ENCODE measurements at places on chromosomes 11 and 22.
A peak's percentile ranks its signal among the peaks of the same experiment; 100 is the strongest.

DNA sequence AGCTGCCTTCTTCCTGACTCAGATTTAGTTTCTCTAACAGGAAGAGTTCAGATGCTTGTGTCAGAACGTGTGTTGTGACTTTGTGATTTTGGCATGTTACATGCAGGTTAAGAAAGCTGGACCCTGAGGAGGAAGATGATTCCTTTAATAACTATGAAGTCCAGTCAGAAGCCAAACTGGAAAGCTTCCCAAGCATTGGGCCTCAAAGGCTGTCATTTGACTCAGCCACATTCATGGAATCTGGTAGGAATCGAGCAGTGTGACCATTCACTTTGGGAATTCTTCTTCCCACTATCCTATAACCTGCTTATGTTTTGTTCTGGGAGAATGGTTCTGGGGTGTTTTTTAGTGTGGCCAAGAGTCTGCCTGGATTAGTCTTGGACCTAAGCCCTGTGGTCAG is 48.0 kb downstream of the CABIN1 start:
- DNase-seq = peak; percentile 41

- no peak for DNase-seq
Observed at GRCh38 chr11:64848214-64848825, 3.9 kb upstream of the CDC42BPG start.

- no peak for DNase-seq
Observed at GRCh38 chr11:86749821-86750401, 50.4 kb upstream of the PRSS23 start.

DNA sequence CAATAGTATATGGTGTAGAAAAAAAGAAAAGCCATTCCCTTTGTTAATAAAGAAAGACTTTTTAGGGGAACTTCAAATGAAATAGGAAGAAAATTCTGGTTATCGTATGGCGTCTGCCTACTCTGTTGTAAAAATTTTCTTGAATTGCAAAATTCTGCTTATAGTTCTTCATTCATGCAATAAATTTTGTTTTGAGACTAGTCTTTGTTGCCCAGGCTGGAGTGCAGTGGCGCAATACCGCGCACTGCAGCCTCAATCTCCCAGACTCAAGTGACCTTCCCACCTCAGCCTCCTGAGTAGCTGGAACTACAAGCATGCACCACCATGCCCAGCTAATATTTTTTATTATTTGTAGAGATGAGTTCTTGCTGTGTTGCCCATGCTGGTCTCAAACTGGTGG is 5.8 kb downstream of the DDIAS start:
- no peak for DNase-seq

- DNase-seq = peak; percentile 74
Observed at GRCh38 chr22:31272522-31273446, 19.5 kb downstream of the PIK3IP1 start.

DNA sequence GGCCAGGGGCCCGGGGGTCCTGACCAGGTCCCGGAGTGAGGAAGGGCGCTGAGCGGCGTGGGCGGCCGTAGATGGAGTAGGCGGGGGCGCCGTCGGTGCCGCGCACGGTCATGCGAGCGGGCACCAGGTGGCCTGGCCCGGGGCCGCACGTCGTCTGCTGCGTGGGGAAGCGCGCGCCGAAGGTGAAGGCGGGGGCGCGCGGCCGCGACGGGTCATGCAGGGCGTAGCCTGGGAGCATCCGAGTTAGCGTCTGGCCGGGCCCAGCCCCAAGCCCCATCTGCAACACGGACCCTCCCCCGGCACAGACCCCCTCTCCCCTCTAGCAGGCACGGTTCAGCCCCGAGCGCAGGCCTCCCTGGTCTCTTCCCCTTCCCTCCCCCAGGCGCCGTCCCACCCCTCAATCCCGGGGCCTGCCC is 1.7 kb upstream of the TYMP start:
- DNase-seq = no peak

DNA sequence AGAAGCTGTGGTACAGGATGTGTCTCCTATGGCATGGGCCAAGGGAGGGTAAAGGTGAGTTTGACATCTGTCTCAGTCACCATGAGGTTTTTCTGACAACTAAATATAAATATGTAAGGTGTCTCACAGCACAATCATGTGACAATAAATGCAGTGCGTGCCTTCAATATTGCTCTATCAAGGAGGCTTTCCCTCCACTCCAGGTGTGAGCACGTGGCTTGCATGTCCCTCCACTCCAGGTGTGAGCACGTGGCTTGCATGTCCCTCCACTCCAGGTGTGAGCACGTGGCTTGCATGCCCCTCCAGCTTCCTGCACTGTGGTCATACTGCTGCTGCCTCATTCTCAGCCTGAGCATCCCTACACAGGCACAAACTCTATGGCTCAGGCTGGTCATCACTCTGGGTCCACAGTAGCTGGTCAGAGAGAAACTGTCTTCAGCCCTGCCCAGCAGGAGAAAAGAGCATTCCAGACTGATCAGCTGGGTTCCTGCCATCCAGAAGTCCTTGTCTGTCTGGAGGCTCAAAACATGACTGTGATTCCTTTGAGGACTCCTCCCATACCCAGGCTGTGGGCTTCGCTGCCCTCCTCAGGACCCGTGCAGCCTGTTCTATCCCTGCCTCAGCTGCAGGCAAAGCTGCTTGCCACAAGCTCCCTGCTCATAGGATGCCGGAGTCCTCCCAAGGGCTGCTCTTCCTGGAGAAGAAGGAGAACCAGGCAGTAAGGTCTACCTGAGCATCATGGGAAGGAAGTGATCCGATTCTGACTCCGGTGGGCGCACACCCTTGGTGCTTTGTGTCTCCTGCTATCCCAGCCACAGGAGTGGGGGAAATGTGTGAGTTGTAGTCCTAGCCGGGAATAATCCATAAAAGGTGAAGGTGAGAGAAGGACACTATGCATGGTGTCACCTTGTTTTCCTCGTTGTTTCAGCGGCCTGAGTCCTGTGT is 33.4 kb upstream of the VPREB1 start:
- DNase-seq = no peak

DNA sequence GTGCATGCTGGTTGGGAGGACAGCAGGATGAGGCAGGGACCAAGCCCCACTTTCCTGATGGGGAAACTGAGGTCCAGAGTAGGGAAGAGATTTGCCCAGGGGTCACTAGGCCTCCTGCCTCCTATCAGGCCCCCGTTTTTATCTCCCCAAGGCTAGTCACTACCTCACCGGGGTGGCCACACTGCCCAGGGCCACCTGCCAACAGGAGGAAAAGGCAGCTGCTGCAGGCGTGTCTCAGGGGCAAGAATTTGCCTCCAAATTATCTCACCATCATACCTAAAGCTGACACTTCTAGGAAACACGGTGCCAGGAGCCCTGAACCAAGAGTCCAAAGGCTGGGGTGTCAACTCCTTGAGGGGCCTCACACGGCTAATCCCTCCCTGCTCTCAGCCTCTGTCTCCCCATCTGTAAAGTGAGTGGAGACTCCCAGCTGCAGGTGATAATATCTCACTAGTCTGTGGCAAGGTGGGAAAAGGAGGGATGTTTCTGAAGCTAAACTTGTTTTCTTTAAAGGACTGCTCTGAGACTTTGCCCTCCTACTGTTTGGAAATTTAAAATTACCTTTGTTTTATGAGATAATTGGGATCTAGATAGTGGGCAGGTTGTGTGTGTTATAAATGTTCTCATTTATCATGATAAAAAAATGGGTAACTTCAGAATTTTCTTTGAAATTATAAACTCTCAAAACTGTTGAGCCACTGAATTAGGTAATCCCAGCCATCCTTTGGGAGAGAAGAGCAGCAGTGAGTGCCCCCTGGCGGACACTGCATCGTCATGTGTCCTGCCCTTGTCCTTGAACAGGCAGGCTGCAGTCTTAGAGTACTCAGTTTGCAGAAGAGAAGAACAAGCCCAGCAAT is 60.0 kb downstream of the MYO7A start:
- DNase-seq = peak; percentile 84

DNA sequence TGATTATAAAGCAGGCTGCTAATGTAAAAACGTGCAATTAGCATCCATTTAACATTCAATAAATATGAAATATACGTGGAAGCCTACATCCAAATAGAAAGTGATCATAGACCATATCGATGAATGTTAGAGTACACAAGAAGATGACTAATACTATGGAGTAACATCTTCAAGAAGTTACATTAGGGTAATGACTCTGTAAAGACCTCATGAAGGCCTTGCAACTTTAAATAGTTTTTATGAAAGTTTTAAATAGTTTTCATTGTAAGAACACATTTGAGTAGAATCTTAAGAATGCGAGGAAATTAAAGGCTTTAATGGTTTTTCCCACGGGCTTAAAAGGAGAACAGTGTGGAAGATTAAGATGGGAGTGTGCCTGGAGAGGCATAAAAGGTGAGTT is 1.4 kb downstream of the TRIM34 start:
- no peak for DNase-seq

DNA sequence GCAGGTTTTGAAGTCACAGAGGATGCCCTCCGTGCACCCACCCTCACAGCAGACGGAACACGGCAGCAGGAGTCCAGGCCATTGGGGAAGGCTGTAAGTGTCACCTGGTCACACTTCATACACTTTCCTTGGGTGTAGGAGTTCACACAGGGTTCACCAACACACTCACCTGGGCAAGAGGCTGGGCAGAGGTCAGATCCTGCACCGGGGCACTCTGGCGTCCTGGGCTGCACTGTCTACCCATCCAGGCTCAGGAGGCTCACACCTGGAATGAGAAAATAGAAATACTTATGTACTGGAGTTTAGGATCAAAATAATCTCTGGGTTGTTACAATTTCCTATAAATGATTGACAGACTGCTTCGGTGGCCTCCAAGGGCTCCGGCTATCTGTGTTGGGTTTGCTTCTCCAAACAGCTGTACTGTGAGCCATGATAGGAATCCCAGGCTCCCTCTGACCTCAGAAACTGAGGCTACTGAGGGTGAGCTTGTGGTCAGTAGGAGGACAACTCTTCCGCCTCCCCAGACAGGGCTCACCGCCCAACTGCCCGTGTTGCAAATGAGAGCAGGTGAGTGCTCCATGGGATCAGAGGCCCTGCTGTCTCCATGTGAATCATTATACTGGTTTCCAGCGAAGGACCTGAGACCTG is 20.1 kb upstream of the CARS1 start:
- DNase-seq = no peak

- DNase-seq = no peak
Observed at GRCh38 chr11:120431633-120432032, 79.9 kb upstream of the GRIK4 start.

- DNase-seq = no peak
Observed at GRCh38 chr11:23111527-23111926, 251.3 kb upstream of the CCDC179 start.

DNA sequence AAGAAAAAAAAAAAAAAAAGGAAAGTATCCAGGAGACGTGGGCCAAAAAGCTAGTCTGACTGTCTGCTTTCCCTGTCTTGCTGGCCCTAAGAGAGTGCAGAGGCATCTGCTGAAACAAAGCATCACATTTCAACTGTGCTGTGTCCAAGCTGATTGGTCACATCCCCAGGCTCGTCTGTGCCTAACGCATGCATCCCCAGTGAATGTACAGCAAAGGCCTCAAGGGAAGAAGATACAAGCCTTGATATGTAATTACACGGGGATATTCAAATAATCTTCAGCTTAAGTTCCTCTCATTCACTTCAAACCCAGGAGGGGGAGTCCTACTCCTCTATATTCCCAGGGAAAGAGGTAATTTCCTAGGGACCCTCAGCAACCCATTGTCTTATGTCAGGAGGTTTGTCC is 5.4 kb upstream of the SORL1 start:
- no peak for DNase-seq

- no peak for DNase-seq
Observed at GRCh38 chr11:28168718-28169117, 60.5 kb downstream of the METTL15 start.

- no peak for DNase-seq
Observed at GRCh38 chr22:46913351-46913750, 150.9 kb downstream of the TBC1D22A start.

DNA sequence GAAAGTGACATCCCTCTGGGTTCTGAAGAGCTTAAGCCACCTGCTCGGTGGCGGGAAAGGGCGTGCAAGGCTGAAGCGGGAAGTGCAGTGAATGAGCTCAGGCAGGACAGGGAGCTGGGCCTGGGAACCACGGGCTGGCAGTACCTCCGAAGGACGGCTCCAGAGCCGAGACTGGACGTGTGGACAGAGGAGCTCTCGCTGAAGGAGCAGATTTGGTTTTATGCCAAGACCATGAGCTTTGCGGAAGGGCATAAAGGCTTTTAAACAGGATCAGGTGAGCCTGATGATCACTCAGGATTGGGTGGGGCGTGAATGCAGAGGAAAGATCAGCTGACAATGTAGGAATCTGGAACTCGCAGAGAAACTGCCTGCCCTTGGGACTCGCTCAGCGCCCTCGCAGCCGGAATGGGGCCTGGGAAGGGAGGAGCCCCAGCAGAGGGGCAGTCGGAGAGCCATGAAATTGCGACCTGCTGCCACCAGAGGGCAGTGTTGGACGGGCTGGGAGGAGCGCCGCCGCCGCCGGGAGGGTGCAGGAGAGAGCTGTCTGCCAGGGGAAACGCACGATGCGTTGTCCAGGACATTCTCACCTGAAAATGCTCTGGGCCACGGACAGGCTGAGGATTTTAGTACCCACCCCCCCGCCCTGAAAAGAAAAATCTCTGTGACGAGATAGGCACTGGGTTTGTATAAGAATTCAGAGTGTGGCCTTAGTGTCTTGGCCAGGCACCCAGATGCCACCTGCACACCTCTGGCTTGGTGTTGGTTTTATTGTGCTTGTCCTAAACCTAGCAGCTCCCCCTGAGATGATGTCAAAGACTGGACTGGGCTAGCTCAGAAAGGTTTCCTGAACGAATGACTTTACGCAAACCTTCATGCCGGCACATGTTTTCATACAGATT is 324.4 kb downstream of the NTM start:
- DNase-seq = peak; percentile 89

GRCh38 chr11:104668797-104669463 is 229.3 kb downstream of the CASP12 start:
- DNase-seq = no peak

DNA sequence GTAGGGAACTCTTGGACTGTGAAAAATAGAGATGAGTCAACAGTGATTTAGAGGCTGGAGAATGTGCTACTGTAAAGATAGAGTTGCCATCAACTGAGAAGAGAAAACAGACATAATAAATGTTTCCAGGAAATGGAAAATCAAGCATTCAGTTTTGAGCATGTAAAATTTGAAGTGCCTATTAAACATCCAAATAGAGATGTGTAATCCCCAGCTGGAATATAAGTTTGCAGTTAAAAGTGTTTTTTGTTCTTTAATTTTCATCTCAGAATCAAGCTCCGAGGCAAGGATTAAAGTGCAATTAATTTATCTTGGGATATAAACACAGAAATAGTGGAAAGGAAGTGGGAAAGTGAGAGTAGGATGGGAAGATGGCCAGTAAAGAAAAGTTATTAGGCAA is 666.0 kb upstream of the RAG2 start:
- no peak for DNase-seq

- DNase-seq = no peak
Observed at GRCh38 chr22:35914357-35914664, 114.3 kb downstream of the RBFOX2 start.

DNA sequence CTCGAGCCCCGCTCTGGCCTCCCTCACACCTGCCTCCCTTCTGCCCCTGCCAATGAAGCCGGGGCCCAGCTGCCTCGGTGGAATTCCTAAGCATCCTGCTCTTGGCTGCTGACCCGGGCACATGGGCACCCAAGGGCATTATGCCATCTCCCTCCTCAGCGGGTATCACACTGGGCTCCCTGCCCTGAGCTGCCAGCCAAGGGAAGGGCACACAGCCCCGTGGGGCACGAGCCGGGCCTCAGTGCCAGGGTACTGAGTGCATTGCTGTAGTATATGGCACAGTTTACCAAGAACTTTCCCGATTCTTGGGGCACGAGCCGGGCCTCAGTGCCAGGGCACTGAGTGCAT is 43.8 kb upstream of the JAM3 start:
- DNase-seq = peak; percentile 90

- DNase-seq = no peak
Observed at GRCh38 chr11:24575392-24575791, 78.5 kb downstream of the LUZP2 start.

- DNase-seq = no peak
Observed at GRCh38 chr11:117197516-117198456, 1.4 kb upstream of the TAGLN start.

Measured in cardiac septum (tissue), 1 donor.